ENCODE measurements at places on chromosomes 2 and 18. TPM values are rescaled to one million over a fixed set of nuclear protein-coding genes. Genes with fewer than 3 reads are reported as not detected.

GRCh38 chr2:237026981-237027711 is 58.5 kb upstream of the COPS8 start:
- H3K27me3 ChIP-seq: peaks cover 4% of the 10 kb centered on the region
- H3K4me3 ChIP-seq: no peak overlapping the region
- peak; percentile 46 for DNase-seq
- H3K27ac ChIP-seq: no peak overlapping the region

DNA sequence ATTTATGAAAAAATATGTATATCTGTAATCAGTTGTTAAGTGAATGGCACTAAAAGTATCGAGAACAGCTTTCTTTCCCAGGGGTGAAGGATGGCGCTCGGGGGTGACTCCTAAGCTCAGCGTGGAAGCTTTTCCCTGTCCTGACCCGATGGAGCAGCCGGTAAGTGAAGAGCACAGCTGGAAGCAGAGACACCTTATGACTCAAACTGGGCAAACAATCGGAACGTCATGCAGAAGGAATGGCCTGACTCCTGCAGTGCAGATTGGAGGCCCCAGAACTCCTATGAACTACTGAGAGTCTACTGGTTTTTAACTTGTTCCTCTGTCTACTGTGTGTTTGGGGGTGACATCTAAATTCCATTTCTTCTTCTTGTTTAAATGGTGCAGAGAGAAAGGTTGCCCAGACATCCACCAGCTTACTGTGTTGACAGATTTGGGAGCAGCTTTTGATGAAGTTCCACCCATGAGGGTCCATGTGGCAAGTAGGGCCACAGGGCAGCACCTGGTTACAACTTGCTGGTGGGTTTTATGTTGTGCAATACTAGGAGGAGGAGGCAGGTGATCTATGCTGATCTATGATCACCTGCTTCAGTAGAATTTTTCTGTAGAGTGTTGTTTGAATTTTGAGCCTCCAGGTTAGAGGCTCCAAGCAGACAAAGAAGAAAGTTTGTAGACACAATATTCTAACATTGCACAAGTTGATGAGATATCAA is 52.8 kb upstream of the TMEM182 start:
- no peak overlapping the region for H3K4me3 ChIP-seq
- DNase-seq: no peak
- H3K4me1 ChIP-seq: no peaks in the 10 kb centered on the region
- H3K27ac ChIP-seq: no peak overlapping the region

- H3K36me3 ChIP-seq: no peaks in the 10 kb centered on the region
- DNase-seq: no peak
- H3K4me1 ChIP-seq: no peaks in the 10 kb centered on the region
- H3K4me3 ChIP-seq: no peak overlapping the region
- H3K27ac ChIP-seq: no peak overlapping the region
Observed at GRCh38 chr2:225425284-225425683, 25.8 kb downstream of the NYAP2 start.

The FOXI3 gene
- not detected for total RNA-seq
